PC-3 (cell line): ENCODE measurements at places on chromosomes 3 and 15. TPM values are rescaled to one million over a fixed set of nuclear protein-coding genes. Genes with fewer than 3 reads are reported as not detected.

DNA sequence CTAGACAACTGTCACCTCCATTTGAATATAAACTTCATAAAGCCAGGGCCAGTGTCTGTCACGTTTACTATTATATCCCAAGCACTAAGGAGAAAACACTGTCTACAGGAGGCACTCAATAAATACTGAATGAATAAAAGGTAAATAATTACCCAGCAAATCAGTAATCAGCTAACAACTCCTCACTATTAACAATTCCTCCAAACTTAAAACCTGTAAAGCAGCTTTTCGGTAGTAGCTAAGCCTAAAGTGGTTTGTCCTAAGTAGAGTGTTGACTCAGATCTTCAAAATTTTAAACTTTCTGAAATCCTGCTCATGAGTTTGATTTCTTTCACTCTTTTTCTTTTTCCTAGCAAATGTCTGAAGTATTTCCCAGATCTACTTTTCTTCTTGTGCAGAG lies 39.9 kb downstream of the C3orf80 start:
- peak; percentile 5 for DNase-seq

GRCh38 chr3:108818404-108818803 lies 4.2 kb upstream of the TRAT1 start:
- DNase-seq = peak; percentile 61

GRCh38 chr3:88882121-88882520 lies 225.3 kb upstream of the EPHA3 start:
- no peak for DNase-seq

DNA sequence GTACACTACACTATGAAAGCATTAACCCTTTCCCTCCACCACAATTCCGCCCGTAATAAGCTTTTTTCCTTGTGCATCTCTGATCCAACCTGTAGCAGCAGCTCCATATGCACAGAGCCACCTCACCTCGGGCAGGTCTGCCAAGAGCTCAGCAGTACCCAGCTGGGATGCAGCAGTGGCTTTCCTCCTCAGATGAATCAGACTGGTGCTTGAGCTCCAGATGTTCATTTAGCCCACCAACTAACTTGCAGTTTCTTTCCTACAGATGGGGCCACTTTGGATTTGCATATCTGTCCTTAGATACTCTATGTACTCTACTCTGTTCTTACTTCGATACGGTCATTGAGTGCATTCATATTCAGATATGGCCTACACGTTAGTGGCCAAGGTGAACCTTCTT lies 14.8 kb upstream of the FSIP1 start:
- DNase-seq = no peak

- no peak for DNase-seq
Measured at GRCh38 chr15:25689592-25689991, 173.5 kb downstream of the ATP10A start.

DNA sequence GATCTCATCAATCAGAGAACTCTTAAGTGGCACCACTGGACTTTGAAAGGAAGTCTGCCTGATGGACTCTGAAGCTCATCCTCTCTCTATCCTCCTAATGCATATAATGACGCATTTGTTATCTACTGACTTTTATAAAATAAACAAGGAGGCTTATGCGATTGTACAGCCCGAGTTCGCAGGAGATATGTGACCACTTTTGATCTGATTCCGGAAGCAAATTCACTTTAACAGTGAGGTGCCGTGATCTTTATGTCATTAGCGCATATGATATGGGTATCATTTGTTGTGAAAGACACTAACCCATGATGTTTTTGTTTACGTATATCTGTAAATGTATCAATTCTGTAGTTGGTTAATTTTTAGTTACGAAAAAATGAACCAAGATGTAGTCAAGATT lies 427 bp upstream of the RNF111 start:
- DNase-seq = peak; percentile 7

DNA sequence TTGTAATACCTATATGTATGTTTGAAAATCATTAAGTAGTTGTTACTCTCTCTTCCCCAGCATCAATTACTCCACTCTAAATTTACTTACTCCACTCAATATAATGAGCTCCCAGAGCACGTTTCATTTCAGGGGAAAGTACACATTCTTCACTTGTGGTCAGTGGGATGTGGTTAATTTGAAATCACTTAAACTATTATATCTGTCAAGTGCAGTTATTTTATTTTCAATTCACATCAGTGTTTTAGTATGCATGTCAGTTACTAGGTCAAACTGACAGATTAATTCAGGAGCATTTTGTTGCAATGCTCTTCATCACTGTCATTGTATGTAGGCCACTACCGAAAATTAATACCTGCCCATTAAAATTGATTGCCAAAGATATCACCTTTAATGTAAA lies 376.1 kb downstream of the ZIC4 start:
- no peak for DNase-seq

DNA sequence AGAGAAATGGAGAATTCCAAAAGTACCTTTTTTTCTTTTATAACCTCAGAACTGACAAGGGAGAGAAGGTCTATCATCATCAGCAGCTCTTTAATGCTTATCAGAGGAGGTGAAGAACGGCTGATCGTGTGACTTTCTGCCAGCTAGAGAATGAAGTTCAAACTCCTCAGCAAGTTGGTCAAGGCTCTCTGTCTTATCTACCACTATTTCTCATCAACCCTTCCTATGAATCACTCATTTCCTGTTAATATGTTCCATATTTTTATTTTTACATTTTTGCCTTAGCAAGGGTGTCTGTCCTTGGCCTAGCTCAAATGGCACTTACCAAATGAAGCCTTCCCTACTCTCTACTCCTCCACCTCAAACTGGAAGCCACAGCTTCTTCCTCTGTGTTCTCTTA lies 73.1 kb upstream of the TSPAN3 start:
- no peak for DNase-seq

GRCh38 chr15:98953000-98953787 lies 54.4 kb downstream of the PGPEP1L start:
- no peak for DNase-seq

DNA sequence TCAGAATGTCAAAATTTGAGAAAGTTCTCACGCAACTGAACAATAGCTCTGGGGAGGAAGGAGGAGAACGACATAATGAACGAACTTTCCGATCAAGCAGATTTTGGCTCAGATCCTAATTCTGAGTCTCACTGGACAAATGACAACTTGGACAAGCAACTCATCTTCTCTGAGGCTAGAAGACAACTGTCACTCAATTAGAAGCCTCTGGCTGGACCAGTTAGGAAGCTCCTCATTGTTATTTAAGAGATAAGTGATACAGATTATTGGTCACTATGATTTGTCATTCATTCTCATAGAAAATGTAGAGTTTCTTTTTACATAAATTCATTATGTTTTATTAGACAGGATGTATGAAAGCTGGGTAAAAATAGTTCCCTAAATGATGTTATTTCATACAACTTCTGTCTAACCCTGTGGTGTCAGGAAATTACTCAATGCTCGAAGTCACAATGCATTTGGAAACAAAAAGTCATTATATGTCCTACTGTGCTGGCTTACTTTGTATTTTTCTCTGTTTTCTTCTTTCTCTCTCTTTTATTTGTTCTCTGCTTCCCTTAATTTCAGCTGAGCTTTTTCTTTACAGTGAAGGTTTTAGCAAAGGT lies 11.0 kb upstream of the C3orf49 start:
- DNase-seq = no peak

- no peak for DNase-seq
Measured at GRCh38 chr15:73048624-73049295, 3.5 kb upstream of the NEO1 start.

GRCh38 chr15:39657668-39658067 lies 76.8 kb downstream of the THBS1 start:
- DNase-seq = peak; percentile 81

CDC25A gene
- 42.4 and 43.0 TPM in 2 replicates for total RNA-seq

KLHL6 gene
- total RNA-seq = not detected in 2 replicates

C2CD4A gene
- 0.11 and 0.52 TPM in 2 replicates for total RNA-seq

CASR gene
- not detected in 2 replicates for total RNA-seq
